ENCODE measurements at places on chromosomes 6 and 20.

GRCh38 chr6:8705435-8706020, 270.2 kb upstream of the SLC35B3 start:
- no peak for DNase-seq

DNA sequence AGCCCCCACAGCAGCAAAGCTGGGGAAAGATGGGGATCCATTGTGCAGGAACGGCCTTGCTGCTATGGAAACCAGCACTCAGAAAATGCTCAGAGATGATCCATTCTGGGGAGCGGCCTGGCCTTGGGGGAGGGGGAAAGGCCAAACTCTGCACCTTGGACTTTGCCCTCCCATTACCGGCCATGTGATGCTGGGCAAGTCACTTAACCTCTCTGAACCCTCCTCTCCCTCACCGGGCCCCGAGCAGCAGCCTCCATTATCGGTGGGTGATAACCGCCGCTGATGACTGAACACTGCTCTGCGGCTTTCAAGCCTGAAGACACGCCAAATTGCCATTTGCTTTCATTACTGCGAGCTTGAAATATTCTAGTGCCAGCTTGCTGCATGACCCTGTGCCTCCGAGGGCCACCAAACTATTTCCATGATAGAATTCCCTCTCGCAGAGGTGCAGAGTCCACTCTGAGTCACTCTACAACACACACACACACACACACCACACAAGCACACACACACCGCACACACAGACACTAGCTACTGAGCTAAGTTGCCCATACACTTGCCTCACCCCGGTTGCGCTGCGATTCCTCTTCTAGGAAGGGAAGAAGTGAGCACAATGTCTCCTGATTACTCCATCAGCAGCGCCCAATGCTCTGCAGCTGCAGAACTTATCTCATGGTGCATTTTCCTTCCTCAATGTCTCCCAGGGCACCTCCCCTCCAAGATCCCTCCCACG, 20.6 kb upstream of the SIRPA start:
- DNase-seq = no peak

DNA sequence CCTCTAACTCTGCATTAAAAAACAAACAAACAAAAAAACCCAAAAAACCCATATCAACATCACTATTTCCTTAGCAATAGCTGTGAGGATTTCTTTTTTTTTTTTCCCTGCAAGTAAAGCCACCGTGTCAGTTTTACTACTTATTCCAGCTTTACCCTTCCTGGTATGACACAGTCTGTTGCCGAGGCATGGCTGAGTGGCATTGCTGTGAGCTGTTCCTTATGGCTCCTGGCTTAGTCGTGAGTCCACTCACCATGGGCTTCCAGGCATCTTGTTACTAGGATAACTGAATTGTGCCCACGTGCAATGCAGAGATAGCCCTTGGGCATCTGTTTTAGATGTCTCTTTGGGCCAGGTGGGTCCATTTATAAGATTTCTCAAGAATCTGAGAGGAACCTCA, 84.8 kb downstream of the LRRC1 start:
- DNase-seq = no peak

DNA sequence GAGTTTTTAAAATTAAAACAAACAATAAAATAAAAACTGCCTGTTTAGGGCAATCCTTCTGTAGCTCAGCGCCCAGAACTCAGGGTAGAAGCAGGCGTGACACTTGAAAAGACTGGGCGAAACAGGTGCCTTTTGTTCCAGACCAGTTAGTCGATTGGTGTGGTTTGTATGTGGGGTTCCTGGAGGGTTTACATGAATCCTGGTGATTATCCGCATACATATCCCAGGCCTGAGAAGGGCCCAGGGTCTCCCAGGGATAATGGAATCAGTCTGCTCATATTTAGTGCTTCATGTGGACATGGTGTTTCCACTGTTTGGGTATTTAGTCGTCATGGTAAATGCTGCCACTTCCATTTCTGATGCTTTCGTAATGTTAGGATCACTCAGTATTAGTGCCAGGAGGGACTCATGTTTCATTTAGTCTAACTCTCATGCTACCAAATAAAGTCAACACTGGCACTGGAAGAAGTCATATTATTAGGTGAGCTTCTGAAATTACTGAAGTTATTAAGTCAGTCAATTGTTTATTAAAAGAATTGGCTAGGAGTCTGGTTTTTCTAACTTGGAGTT, 116.5 kb downstream of the SAMD5 start:
- DNase-seq = no peak

DNA sequence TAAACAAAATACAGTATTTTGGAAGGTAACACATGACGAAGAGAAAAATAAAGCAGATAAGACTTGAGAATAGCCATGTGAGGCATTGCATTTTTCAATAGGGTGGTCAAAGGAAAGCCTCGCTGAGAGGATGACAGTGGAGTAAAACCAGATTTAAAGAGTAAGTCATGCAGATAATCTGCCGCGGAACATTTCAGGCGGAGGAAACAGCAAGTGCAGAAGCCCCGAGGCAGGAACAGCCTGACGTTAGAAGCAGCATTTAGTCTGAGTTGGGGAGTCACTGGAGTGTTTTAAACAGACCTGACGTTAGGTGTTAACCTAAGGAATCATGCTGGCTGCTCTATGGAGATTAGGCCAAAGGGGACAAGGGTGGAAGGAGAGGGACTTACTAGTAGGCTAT, 65.0 kb upstream of the VSTM2L start:
- no peak for DNase-seq

DNA sequence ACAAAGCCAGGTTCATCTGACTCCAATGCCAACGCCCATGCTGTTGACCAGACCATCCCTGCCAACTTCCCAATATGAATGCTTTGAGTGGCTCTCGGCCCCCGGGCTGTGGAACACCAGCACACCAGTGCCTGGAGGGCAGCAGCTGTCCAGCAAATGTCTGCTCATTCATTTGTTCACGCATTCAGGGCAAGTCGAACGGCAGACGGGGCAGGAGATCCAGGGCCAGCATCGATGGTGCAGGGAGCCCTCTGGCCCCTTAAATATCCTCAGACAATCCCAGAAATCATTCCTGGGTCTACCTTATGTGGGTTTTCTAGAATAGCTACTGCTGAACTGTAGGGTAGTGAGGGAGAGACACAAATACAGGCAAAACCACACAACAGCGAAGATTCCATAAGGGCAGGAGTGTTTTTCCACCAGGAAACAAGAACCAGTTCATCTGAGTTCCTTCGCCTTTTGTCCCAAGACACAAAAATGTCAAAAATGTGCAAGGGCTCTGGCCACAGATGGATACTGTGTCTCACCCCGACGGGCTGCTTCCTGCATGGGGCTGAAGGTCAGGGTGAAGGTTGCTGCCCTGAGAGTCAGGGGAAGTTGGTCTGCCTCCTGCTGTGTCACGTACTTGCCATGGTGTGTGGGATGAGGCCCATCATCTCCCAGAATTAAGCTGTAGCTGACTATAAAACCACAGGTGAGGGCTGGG, 15.5 kb downstream of the RIPOR3 start:
- peak; percentile 26 for DNase-seq

- DNase-seq = no peak
Measured at GRCh38 chr20:17430125-17430950, 100.8 kb downstream of the BFSP1 start.

DNA sequence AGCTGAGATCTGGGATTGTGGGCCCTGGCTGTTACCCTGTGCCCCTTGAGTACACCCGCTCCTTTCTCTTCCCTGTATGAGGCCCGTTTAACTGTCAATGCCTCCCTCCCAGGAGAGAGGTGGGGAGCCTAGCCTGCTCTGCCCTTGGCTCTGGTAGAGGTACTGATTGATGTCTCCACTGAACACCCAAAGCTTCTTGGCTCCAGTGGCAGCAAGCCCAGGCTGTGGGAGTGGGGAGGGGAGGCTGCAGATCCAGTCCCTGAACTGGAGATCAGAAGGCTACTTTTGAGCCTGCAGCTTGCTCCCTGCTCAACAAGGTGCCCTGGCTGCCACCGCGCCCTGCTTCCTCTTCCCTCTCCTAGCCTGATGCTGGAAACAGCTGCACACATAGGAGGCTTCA, 7.5 kb downstream of the LRRC73 start:
- DNase-seq = no peak

- DNase-seq = no peak
Measured at GRCh38 chr6:5105146-5105545, 20.0 kb downstream of the PPP1R3G start.

DNA sequence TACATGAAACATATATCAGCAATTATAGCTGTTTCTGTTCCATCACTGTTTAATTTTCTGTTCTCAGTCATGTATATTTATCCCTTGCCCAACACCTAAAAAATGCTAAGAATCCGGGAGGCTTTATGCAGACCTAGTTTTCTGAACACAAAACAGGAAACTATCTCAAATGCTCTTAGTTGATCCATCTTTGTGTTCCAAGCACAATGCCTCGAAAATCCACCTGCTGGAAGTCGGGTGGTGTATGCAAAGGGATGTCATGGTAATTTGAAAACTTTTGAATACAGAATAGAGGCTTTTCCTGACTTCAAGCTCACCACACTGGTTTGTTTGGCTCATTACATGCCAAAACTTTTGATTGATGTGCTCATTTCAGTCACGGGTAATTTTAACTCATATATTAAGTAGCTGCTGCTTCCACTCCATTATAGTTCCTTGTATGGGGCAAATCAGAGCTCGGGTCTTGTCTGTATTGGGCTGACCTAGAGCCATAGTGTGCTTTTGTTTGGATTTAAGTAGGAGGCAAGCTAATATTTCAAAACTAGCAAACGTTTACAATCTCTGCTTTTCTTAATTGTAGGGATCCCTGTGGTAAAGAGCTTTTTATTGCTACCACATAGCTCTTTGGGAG, 646.5 kb upstream of the EPHA7 start:
- DNase-seq = no peak

DNA sequence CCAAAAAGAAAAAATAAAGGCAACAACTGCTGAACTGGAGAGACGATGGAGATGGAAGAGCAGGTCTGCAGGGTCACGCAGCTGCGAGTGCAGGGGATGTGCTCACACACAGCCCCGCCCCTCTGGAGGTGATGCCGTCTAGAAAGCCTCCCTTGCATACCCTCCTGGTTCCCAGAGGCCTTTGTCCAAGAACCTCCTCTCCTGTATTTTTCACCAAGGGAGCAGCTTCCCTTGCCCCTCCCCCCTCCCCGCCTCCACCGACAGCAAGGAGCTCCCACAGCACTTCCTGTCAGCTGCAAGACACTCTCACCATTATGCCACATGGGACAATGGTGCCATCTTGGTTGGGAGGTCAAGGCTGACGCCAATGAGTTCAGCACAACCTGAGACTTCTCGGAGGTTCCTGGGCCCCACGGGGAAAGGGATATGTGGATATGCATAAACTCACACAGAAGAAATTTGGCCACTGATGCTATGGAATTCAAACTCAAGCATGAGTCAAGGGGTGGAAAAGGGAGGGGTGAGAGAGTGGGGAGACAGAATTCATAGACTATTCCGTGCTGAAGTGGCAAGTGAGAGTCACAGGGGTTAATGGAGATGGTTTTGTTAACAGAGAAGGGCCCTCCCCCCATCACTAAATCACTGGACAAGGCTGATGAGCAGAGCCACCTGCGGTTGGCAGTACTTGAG, 132.9 kb downstream of the SCML4 start:
- DNase-seq = no peak

GRCh38 chr6:1424306-1424927, 35.0 kb downstream of the FOXF2 start:
- peak; percentile 68 for DNase-seq

- no peak for DNase-seq
Measured at GRCh38 chr20:45419188-45420091, 3.5 kb downstream of the PIGT start.

- DNase-seq = no peak
Measured at GRCh38 chr6:37393381-37393929, 39.6 kb upstream of the CMTR1 start.

GRCh38 chr6:14511061-14511586, 393.6 kb downstream of the CD83 start:
- DNase-seq = no peak

- DNase-seq = no peak
Measured at GRCh38 chr20:60669211-60669610, 582.9 kb upstream of the CDH4 start.

DNA sequence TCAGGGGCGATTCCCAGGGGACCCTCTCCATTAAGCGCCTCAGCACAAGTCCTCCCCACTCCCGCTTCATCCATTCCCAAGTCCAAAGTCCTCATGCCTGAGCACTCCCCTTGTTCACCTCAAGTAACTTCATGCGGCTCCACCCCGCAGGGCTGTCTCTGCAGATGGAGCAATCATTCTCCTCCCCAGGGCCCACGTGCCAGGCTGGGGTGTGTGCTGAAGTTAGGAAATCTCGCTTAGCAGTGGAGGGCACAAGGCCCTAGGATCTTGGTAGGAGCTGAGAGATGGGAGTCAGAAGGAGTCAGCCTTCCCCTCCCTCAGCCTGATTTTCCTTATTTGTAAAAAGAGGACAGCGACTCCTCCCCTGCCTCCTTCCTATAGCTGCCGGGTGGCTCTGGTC, 3.5 kb downstream of the TGM3 start:
- no peak for DNase-seq

DNA sequence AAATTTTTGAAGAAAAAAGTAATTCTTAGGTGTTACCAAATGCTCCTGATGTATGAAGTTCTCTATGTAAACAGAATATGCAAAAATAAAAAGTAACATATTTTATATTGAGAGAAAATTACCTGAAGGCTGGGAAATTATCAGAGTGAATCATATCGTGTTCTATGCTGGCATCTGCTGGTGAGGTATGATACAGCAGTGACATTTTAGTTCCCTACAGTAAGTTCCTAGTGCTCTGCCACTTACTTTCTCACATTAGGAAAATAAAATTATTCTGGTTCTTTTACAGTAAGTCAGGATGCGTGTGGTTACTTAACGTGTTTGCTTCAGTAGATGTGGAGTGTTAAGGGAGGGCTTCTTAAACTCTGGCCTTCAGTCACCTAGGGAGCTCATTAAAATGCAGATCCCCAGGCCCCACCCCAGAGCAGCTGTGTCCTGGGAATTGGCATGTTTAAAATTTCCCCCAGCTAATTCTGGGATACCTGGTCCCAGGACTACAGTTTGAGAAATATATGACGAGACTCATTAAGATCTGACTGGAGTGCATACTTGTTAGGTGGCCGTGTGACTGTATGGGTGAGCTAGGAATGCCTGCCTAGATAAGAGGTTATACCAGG, 3.2 kb downstream of the ACTR5 start:
- DNase-seq = no peak

GRCh38 chr6:144415835-144416237, 130.7 kb downstream of the UTRN start:
- no peak for DNase-seq

- DNase-seq = no peak
Measured at GRCh38 chr6:85975957-85976356, 333.3 kb upstream of the SYNCRIP start.

GRCh38 chr6:11911538-11911937, 100.6 kb upstream of the HIVEP1 start:
- DNase-seq = no peak

DNA sequence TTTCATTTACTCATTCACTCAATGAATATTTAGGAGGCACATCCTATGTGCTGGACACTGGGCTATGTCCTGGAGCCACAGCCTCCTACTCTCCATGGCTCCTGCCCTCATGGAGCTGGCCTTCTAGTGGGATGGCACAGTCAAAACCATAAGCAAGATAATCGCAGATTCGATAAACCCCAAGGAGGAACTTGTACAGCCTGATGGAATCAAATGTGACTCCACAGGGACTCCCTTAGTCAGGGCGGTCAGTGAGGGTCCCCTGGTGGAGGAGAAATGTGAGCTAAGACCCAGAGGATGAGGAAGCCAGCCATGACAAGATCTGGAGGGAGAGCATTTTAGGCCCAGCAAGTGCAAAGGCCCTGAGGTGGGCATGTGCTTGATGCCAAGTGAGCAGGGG, 211.9 kb downstream of the PREX1 start:
- DNase-seq = no peak

- no peak for DNase-seq
Measured at GRCh38 chr6:71410164-71410566, 121.6 kb downstream of the OGFRL1 start.

- no peak for DNase-seq
Measured at GRCh38 chr20:13831476-13831875, 46.6 kb downstream of the NDUFAF5 start.

Data from WTC11 (cell line).